ENCODE measurements at places on chromosomes 2 and 18.

GRCh38 chr18:61954096-61954746 is 61.4 kb upstream of the RNF152 start:
- DNase-seq = no peak

DNA sequence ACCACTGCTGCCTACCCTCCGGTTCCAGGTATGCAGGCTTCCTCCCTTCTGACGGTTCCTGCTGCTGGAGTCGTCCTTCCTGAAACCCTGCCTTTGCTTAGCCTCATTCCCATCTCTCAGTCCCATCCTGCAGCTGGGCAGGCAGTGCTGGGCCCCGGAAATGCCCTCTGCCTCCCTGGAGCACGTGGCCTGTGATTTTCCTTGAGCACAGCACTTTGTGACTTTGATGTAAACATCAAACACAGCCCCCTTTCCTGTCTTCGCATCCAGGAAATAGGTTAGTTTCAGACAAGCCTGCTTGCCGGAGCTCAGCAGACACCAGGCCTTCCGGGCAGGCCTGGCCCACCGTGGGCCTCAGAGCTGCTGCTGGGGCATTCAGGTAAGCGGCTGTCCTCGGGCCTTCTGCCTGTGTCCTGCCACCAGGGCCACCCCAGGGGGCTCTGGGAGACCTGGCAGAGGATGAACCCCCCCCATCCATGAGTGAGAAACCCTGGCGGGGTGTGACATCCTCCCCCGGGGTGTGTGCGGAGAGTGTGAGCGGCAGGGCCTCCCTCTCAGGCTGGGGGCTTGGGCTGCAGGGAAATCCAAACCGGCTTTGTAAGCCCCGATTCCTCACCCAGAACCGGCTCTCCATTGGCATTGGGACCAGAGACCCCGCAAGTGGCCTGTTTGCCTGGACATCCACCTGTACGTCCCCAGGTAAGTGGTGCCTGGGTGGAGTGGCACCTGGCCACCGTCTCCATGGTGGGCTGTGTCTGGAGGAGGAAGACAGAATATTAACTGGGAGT is at the start of gene ZAP70:
Gene ZAP70, plus strand, starts transcription at position 281 of the 788 bp plus-strand sequence. CDS start 10,461 bp downstream, outside the sequence.
- no peak for DNase-seq

GRCh38 chr2:152394326-152394725 is 59.4 kb downstream of the FMNL2 start:
- DNase-seq = no peak

DNA sequence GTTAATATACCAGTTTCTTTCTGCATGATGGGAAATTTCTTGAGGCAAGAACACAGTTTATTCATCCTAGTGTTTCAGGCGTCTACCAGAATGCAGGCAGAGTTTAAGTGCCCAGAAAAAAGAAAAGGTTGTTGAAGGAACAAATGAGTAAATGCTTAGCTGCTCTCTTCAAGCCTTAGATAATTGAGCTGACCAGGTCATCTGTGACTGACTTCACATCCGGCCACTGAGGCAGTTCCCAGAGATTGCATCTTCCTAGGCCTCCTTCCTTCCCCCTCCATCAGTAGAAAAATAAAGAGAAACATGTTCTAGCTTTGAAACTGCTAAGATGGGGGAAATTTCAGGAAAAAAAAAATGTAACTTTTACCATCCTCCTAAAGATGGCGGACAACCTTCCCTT is 9.4 kb upstream of the TMEM163 start:
- DNase-seq = no peak

DNA sequence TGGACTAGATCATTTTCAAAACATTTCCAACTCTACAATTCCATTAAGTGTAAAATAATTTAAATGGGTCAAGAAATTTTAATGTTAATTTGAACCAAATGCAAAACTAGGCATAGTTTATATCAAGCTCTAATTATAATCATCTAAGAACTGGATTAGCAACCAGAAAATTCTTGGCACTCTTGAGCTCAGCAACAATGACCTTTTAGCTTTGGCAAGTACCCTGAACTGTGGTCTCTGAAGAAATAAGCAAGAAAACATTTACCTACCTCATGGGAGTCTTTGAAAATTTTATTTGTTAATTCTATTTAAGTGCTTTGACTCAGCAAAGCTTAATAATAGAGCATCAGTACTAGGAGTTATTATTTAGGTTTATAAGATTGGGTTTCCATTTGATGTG is 313.2 kb downstream of the SATB2 start:
- DNase-seq = no peak

DNA sequence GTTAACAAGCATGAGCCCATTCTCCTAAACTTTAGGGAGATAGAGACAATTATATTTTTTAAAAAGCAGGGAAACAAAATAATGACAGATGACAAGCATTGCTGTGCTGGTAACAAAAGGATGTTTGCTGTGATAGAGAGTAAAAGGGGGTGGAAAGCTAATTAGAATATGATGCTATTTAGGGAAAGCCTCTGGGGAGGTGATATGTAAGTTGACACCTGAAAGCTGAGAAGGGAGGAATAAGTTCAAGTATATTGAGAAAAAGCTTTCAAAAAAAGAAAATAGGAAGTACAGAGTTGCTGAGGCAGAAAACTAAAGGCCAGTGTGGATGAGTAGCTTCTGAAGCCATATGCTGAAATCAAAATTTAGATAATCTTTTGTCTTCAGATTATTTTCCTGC is 565.2 kb upstream of the NRXN1 start:
- DNase-seq = no peak

DNA sequence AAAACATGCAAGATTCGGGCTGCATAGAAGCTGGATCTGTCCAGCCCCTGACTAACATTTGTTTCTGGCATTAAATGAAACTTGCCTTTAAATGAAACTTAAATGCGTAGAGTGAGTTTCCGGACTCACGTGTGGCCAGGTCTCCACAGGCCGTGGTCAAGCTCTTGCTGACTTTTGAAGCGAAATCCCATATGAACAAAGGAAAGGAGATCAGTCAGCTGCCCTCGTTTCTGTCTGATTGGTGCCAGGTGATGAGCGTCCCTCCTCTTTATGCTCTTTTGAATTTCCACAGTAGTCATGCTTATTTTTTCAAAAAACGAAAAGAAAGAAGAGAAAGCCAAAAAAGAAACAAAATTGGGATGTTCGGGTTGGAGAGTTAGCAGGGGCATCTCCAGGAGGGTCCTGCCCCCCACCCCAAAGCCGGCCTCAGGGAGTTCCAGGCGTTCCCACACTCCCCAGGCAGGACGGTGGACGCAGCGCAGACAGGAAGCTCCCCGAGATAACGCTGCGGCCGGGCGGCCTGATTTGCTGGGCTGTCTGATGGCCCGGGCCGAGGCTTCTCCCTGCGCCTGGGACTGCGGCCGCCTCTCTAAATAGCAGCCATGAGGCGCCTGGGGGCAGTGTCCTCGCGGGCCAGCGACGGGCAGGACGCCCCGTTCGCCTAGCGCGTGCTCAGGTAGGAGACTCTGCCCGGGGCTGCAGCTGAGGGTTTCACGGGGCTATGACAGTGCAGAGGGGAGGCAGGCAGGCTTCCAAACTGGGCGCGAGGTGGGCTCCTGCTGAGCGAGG is at the start of gene COLEC11:
Gene COLEC11, plus strand, starts transcription at position 620 of the 789 bp plus-strand sequence. CDS start 9,229 bp downstream, outside the sequence.
- peak; percentile 42 for DNase-seq

DNA sequence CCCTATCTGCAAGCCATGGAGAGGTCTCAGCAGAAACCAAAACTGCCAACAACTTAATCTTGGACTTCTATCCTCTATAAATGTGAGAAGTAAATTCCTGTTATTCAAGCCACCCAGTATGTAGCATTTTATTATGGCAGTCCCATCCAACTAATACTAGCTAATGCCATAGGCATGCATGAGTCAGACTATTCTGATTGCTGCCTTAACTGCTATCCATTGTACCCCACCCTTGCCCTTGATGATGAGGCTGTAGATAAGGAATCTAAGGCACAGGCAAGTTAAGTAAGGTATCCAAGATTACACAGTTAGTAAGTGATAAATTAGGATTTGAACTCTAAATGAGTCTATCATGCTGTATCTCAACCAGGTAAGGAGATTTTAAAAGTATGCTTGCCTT is 223.0 kb downstream of the UBE2E3 start:
- DNase-seq = no peak

DNA sequence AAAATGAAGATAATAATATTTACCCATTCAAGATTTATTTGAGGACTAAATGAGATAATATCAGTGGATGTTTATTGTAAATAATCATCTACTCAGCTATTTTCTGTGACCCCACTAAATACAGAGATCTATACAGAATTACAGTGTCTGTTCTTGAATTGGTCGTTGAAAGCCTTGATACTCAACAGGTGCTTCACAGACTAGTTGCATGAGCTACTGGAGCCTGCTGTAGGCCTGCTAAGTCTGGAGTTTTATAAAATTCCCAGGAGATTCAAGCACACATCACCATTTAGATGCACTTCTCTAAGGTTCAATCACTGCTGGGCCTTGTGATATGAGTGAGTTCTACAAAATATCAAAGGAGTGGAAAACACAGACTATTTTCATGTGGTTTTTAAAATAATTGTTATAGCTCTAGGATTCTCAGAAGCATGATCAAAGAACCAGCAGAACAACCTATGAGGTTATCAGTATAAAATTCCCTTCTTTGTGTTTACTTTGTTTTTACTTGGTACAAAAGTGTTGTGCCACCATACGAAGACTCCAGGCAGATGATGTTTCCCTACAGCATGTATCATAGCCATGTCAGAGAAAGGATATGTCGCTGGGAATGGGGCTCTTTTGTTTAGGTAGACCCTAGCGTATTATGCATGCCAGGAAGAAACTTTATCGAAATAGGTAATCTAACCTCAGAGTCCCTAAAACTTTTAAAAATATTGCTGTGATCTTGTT is 7.1 kb downstream of the SULT1C4 start:
- DNase-seq = no peak

DNA sequence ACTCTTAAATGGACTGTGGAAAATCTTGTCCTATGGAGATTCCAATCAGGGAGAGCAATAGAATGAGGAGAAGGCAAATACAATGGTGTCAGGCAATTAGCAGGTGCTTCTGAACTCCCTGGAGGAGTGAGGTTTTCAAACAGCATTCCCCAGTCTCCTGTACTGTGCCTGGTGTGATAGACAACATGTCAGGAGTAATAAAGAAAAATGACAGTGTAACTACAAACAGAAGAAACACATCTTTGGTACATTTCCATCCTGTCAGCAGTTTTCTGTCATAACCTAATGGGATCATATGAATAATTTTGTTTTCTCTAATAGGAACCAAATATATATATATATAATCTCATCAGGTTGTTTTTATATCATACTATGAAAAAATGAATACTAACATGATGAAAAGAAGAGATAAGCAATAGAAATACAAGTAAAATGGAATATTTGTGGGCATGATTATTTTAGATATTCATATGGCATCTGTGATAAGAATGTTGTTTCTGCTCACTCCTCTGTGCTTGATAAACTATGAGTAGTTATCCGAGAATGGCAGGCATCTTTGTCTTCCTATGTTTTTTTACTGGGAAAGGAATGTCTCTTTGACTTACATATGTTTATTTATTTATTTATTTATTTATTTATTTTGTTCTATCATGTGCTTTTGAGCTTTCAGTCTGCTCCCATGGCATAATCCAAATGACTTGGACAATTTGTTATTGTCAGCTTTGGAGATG is 441.7 kb downstream of the TXNL1 start:
- no peak for DNase-seq

DNA sequence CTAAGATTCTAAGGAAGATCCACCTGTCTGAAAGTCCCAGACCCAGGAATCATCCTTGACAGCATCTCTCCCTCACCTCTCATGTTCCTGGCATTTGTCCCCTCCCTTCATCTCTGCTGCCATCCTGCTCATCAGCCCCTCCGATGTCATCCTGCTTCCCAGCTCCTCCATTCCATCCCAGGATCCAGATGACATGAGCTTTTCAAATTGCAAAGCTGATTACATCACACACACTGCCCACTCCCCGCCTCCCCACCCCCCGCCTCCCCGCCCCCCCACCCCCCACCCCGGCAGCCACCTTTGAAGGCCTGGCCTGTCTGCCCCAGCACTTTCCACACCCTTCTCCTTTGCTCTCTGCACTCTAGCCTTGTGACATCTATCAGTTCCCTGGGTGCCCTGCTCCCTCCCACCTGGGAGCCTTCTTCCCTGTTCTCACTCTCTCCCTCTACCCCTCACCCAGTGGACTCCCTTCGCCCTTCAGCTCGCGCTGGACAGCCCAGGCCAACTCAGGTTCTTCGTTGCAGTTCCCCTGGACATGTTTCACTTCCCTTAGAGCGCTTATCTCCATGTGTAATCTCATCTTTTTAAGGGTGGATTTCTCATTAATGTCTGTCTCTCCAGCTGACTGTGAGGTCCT is 61.6 kb downstream of the DNMT3A start:
- DNase-seq = no peak

DNA sequence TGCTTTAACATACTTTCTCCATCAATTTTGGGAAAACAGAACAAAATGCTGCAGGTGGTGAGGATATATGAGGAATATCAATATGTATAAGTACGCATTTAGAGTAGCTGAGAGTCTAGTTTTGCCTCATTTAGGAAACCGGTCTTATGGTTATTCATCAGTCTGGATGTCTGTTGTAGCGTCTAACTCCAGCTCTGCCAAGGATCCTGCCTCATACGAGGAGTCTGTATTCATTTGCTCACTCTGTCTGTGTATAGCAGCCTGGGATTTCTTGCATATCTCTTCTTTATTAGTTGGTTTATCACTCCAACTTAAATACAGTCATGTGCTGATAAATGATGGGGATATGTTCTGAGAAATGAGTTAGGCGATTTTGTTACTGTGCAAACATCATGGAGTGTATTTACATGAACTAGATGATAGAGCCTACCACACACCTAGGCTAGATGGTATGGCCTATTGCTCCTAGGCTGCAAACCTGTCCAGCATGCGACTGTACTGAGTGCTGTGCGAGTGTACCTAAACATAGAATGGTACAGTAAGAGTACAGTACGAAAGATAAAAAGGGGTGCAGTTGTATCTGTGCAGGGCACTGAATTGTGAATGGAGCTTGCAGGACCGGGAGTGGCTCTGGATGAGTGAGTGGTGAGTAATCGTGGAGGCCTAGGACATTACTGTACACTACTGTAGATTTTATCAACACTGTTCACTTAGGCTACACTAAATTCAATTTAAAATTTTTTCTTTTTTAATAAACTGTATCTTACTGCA is 148.1 kb downstream of the ZNF407 start:
- no peak for DNase-seq

- DNase-seq = no peak
These were observed 19.1 kb downstream of the IL1R2 start for GRCh38 chr2:102010902-102011301.

GRCh38 chr2:65931056-65931455 is 498.7 kb upstream of the SPRED2 start:
- no peak for DNase-seq

DNA sequence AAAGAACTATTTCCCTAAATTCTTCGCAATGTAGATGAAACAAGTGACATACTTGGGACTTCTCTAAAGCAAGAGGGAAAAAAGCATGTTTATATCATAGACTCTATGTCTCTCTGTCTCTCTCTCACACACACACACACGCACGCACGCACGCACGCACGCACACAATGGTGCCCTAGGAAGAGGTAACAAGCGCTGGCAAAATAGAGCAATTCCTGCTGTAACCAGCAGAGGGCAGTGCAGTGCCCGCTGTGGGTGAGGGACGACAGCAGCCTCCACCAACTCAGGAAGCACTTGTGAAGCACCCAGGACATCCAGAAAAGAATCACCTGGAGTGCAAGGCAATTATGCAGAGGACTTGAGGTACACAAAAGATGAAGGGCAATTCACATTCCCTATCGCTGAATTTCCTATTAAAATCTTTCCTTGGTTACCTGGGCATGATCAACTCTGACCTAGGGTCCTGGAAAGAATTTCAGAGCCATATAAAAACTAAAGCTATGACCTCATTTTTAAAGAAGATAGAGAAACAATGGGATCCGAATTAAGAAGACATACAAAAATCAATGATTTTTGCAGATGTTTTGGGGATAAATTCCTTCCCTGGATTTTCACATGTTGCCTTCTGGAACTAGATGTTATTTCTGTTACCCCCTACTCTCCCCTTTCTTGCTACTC is 166.4 kb downstream of the PDE11A start:
- DNase-seq = peak; percentile 14

Data from muscle of back (tissue), 13 donors.